ENCODE measurements at places on chromosomes 12 and 14.

- no peak for DNase-seq
Measured at GRCh38 chr12:56315249-56315621, 553 bp downstream of the CNPY2 start.

- no peak for DNase-seq
Measured at GRCh38 chr12:5984873-5985272, 39.8 kb upstream of the ANO2 start.

DNA sequence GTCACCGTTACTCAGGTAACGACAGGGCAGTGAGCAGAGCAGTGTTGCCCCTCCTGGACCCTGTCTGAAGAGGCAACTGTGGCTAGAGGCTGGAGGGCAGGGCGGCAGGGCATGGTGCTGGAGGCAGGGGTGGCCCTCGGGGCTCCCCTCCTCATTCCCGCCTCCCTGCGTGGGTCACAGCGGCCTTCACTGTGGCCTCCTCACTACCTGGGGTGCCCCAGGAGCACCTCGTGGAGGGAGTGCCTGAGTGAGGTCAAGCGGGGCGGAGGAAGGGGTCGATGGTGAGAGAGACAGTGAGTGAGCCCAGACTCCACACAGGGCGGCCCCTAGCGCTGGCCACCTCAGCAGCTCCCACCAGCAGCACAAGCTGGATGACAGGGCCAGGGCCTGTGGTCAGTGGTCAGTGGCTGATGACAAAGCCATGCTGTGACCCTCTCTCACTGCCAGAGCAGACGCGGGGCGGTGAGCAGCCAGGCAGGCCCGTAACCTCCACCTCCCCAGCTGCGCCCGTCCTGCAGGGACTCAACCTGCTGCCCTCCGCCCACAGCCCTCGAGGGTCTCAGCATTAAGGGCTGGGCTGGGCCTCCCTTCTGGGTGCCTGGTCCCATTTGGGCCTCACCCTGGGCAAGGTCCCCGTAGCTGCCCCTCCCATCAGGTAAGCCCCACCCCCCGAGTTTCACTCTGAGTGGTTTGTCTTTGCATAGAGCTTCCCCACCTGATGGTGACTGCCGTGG, 17.8 kb downstream of the GPR132 start:
- DNase-seq = no peak

GRCh38 chr14:91830777-91831176, 36.6 kb downstream of the TC2N start:
- no peak for DNase-seq

- DNase-seq = no peak
Measured at GRCh38 chr14:103730490-103731035, 15.0 kb downstream of the ZFYVE21 start.

GRCh38 chr12:122200541-122201175, 2.9 kb upstream of the B3GNT4 start:
- DNase-seq = no peak

DNA sequence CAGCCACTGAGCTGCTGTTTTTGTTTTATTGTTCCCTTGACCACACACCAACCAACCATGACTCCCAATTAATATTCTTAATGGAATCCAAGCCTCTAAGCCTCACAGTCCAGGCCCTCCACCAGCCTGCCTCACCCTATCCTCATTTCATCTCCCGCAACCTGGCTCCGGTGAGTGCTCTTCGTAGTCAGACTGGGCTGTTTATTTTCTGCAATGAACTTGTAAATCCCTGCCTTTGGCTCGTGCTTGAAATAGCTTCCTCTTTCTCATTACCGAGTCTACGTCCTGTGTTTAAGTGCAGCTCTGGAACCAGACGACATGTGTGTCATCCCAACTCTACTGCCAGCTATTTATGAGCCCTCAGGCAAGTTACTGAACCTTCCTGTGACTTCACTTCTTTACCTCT, 12.4 kb upstream of the ETFBKMT start:
- DNase-seq = peak; percentile 52

DNA sequence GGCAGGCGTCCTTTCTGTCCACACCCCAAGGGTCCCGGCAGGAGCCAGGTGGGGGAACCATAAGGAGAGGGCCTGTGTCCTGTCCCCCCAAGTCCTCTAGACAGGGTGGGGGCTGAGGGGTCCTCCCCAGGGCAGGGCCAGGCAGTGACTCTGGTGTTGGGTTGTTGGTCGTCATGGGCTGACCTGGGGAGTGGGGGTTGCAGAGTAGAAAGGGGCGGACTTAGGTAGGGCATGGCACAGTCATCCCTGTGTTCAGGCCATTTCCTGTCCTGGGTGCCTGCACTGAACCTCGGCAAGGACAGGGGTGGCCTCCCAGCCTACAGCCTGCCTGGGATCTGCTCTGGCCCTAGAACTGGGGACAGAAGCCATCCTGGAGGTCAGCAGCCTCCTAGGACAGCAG, 356.2 kb downstream of the TMEM121 start:
- no peak for DNase-seq

- DNase-seq = no peak
Measured at GRCh38 chr14:104937161-104937560, 12.5 kb downstream of the PLD4 start.

DNA sequence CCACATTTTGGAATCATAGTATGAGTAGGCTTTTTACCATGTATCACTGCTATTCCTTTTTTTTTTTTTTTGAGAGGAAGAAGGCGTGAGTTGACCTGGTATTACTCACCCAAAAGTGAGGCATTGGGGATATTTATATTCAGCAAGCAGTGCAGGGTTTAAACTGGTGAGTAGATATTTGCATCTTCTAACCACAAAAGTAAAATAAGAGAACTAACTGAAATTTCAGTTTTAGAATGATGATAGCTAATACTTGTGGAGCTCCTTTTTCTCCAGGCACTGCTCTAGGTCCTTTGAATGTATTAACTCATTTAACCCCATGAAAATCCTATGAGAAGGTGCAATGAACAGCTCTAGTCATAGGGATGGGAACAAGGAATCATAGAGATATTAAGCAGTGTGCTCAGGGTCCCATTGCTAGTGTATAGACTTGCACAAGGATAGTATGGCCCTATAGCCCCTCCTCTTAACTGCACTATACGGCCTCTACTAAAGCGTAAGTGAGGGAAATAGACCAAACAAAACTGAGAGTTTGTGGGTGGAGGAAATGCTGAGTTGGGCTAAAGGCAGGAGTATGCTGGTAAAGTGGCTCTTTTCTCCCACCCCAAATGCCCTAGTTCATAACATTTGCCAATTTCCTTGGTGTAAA, 104.3 kb upstream of the MAX start:
- DNase-seq = peak; percentile 77

GRCh38 chr14:50469982-50470381, 62.4 kb downstream of the MAP4K5 start:
- no peak for DNase-seq

- DNase-seq = peak; percentile 61
Measured at GRCh38 chr14:50363714-50364111, 33.0 kb downstream of the CDKL1 start.

DNA sequence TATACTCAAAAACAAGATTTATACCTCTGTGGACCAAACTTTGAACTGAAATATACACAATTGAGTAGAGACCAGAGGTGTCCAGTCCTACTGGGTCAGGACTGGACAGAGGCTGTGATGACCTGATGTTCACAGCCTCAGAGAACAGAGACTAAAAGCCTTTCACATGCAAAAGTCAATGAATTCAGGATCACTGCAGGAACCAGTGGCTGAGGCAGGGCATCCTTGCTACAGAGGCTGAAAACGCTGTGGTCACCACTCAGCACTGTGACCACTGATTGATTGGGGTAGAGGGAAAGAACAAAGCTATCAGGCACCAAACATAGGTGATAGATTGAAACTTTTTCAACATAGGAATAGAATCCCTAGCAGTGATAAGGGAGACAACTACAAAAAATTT, 25.1 kb downstream of the GRIP1 start:
- no peak for DNase-seq

DNA sequence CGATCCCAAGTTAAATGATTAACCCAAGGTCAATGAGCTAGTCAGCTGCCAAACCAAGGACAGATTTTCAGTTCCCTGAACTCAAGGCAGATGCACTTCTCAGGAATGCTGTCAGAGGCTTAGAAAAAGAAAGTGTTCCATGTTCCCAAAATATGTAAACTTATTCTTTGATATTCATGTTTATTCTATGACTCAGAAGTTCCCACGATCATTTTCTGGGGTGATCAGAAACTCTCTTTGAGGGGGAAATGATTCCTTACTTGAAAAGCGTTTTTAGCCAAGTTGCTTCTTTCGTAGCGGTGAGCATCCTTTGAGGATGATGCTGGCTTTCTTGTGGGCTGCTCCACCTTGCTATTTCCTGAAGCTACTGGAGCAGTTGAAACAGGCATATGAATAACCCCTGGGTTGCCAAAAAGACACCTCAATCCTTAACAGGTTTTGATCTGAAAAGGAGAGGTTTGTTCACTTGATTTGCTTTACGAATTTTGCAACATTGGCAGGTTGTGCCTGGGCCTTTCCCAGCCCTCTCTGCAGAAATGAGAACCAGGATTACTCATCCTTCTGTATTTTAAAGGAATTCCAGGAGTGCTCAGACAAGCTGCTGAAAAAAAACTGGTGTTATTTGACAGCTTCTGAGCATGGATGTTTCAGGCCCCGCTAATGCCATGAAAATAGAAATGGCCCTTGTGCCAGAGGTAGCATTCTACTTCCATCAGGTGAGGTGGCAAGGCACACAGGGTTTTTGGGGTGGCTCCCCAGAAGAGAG, 121.4 kb upstream of the HIF1A start:
- DNase-seq = no peak

DNA sequence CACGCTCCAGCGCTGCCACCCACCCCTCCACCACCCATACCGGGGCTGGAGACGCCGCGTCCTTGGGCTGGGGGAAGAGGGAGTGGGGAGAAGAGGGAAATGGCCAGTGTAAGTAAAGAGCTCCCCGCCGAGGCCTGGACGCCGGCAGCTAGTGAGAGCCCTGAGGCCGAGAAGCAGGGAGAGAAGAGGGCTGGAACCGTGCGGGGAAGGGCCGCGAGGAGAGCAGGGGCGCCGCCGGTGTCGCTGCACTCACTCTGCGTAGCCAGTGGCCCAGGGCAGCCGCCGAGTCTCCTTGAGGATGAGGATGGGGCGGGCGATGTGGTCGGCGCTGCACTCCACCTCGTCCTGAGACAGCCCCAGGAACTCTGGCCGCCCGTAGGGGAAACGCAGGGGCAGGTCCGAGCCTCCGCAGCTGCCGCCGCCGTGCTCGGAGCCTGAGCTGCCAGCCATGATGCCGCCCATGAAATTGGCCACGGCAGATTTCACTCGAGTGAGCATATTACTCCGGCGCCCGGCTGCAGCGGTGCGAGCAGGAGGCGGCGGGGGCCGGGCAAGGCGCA, 631 bp downstream of the PPM1H start:
- DNase-seq = peak; percentile 19

GRCh38 chr14:68616221-68616902, 176.5 kb downstream of the ZFP36L1 start:
- no peak for DNase-seq

- no peak for DNase-seq
Measured at GRCh38 chr12:127209318-127209717, 1057.7 kb upstream of the TMEM132C start.

DNA sequence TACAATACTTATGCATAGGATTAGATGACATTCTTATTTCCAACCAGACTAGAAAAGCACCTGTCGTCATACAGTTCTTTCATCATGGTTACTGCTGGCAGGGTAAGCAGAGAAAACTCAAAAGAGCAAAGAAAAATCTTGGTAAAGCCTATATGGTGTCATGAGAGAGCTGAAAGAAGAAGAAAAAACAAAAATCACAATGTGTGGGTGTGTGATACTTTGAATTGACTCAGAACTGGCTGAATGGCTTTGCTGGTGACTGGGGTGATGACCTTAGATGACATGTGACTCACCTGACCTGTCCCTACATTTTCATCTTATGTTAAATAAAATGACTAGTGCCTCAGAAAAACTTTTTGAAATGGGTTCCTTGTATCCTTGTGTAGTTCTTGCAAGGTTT, 278.1 kb upstream of the LMO3 start:
- no peak for DNase-seq

DNA sequence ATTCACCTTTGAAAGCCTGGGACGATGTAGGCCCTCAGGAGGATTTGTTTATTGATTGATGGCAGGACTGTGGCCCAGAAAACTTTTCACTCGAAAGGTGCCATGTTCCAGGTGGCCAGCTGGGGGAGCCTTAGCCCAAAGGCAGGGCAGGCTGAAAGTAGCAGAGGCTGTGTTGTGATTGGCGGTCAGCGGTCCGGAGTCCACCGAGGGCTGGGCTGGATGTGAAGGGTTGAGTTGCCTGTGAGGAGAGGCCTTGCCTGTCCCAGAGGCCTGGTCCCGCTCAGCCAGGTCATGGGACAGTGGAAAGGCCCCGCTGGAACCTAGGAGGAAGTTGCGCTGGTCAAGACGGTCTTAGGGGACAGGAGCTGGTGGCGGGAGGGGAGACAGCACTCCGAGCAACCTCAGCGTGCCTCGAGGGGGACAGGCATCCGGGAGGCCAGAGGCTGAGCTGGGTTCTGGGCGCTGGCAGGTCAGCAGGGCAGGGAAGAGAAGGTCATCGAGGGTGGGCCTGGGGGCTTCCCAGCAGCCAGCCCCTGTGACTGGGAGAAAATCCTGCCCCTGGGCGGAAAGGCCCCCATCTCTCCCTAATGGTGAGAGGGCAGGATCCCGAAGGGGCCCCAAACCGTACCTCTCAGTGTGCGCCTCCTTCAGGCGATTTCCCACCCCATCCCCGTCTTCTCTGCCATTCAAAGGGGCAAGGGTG, 26.3 kb downstream of the CMA1 start:
- DNase-seq = peak; percentile 25

DNA sequence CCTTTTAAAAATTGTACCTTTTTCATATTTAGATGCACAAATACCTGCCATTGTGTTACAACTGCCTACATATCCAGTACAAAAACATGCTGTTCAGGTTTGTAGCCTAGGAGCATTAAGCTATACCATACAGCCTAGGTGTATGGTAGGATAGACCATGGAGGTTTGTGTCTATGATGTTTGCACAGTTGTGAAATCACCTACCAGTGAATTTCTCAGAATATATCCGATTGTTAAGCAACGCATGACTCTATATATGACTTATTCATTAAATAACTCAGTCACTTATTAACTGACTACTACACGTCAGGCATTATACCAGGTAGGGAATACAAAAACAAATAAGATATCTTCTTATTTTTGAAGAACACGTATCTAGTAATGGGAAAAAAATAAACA, 26.2 kb upstream of the ETNK1 start:
- DNase-seq = no peak

DNA sequence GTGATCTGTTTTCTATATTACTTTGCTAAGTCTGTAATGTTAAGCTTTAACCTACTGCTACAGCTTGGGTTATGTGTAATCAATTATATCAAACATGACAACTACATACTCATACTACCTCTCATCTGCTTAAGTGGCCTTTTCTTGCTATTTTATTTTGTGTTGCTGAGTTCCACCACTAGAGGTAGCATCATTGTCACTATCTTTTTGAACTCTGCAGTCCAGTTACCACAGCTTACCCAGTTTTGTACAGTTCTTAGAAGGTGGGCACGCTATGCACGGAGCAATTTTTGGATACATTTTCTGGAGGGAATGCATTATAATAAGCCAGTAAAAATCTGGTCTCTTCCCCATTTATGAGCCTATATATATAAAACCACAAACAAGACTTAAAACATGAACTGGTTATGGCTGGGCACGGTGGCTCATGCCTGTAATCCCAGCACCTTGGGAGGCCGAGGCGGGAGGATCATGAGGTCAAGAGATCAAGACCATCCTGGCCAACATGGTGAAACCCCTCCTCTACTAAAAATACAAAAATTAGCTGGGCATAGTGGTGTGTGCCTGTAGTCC, 48.5 kb downstream of the SAV1 start:
- peak; percentile 5 for DNase-seq

- DNase-seq = no peak
Measured at GRCh38 chr12:56631790-56632700, 1.9 kb upstream of the BAZ2A start.
